Stimulated activated effector memory CD8-positive, alpha-beta T cell treated with anti-CD3 and anti-CD28 coated beads, Interleukin-12 subunit alpha, Interleukin-12 subunit beta, amount 100 ng/mL, for 72 hours (primary cell): ENCODE measurements at places on chromosomes 1 and 21.
A peak's percentile ranks its signal among the peaks of the same experiment; 100 is the strongest.

DNA sequence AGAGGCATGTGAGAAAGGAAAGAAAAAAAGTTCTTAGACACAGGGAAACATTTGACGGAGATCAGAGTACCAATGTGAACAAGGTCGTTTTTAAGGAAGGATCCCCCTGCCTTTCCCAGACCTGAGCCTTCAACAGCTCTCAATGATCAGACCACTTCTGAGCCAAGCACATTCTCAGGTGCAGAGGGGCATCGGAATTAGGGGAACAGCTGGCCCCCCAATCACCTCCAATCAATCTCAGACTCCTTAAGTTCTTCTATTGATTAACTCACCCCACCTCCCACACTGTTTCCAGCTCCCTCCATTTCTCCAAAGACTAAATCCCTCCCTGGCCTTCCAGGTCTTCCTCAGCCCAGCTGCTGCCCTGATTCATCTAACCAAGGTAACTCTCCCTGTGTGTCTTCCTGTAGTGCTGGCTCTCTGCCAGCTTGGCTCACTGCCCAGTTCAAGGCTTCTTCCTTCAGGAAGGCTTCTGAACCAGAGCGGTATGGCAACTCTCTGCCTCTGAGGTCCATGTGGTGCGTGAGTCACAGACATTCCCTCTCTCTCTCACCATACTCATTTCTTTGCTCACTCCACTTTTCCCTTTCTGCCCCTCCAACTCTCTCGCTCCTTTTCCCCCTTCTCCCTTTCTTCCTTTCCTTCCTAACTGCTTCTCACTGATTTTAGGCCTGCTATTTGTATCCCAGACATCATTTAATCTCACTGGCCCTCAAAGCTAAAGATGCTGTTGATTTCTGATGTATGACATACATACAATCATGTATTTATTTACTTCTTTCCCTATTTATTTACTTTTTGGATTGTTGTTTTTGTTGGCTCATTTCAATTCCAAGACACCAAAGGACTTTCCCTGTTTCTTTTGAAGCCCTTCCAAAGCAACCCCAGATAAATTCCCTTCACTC is 18.1 kb downstream of the CFAP45 start:
- no peak for DNase-seq

- DNase-seq = no peak
Measured at GRCh38 chr1:37161171-37161570, 126.9 kb upstream of the GRIK3 start.

- no peak for DNase-seq
Measured at GRCh38 chr1:55503663-55504305, 288.6 kb upstream of the USP24 start.

DNA sequence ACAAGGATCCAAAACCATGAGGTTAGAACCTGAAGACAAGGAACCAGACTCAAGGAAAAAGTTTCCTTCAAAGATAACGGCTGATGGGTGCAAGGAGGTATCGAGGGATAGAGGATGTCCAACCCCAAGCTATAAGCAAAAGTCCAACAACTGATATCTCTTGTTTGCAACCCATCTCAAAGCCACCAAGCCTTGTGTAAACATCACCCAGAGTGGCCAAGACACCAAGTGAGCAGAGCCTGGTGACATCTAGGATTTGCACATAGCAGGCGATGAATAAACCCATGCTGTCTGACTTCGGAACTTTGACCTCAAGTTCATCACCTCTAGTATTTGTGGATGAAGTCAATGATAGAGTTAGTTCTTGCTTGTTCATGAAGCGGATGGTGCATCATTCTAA is 180.7 kb downstream of the ETS2 start:
- no peak for DNase-seq

GRCh38 chr1:90722874-90723589 is 5.9 kb upstream of the BARHL2 start:
- no peak for DNase-seq

DNA sequence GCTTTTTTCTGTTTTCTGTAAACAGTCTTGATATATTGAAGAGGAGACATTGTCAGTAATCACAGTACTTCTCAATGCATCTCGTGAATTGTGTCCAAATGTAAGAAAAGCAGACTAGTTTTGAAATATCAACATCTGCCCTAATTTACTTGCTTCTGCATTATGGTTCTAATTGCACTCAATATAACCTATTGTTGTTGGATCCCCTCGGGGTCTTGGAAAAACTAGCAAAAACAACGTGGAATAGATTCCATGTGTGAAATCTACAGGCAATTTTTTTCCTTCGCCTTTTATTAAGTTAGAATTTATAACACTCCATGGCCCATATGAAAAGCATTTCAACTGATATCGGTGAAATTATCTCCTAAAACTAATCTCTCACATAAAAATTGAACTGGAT is 236.5 kb downstream of the TTLL7 start:
- DNase-seq = no peak

GRCh38 chr1:153795934-153796785 is 21.0 kb downstream of the SLC27A3 start:
- DNase-seq = no peak

GRCh38 chr21:15062606-15062965 is 2.2 kb downstream of the NRIP1 start:
- no peak for DNase-seq

DNA sequence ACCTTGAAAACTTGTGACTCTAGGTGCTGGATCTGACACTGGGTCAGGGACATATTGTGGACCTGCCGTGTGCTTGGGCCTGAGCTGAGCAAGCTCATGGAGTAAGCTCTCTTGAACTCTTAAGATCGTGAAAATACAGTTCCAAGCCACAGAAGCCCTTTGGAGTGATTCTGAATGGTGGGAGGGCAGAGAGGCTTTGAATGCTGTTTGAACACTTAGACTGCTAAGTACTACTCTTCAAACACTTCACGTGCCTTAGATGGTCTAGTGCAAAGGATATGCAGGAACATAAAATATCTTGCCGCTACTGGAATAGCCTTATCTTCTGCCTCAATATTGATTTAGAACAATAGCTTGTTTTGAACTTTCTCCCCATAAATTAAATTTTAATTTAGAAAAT is 21.6 kb downstream of the ROR1 start:
- DNase-seq = no peak

GRCh38 chr1:7551442-7551841 is 219.7 kb upstream of the VAMP3 start:
- no peak for DNase-seq

DNA sequence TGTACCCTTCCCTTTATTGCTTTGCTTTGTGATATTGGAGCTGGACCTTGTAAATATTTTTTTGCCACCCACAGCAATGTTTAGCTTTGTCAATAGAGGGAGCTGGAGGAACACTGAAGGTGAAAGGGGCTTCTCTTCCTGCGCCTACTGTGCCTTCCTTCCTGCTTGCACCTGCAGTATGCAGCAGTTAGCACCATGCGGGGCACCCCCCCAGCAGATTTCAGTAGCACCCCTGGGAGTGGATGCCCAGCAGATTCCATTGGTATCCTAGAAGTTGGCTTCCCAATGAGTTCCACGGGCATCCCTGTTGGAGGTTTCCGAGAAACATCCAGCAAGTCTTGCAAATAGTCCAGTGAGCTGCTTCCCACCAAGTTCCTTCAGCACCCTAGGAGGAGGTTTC is 25.6 kb downstream of the S100A10 start:
- DNase-seq = peak; percentile 33

GRCh38 chr1:207698822-207699483 is 52.9 kb upstream of the CD46 start:
- DNase-seq = no peak

DNA sequence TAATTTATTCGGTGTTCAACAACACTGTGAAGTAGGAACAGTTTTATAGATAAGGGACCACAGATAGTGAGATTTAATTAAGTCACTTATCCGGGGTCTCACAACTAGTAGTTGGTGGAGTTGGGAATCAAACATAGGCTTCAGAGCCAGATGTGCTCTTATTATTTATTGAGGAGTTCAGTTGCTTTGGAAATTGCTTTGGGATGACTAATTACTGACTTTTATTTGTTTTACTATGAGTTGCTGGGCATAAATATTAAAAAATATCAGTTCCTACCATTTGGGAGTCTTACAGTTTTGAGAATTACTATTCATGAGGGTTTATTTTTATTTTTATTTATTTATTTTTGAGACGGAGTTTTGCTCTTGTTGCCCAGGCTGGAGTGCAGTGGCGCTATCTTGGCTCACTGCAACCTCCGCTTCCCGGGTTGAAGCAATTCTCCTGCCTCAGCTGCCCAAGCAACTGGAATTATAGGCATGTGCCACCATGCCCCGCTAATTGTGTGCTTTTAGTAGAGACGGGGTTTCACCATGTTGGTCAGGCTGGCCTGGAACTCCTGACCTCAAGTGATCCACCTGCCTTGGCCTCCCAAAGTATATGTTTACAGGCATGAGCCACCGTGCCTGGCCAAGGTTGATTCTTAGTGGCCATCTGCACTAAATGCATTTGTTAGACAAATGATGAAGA is 27.7 kb downstream of the THRAP3 start:
- DNase-seq = no peak

- no peak for DNase-seq
Measured at GRCh38 chr1:153483776-153484175, 23.3 kb upstream of the S100A7 start.

- DNase-seq = no peak
Measured at GRCh38 chr1:245361951-245362350, 207.2 kb downstream of the KIF26B start.

GRCh38 chr1:88191917-88192316 is 492.2 kb upstream of the PKN2 start:
- no peak for DNase-seq

DNA sequence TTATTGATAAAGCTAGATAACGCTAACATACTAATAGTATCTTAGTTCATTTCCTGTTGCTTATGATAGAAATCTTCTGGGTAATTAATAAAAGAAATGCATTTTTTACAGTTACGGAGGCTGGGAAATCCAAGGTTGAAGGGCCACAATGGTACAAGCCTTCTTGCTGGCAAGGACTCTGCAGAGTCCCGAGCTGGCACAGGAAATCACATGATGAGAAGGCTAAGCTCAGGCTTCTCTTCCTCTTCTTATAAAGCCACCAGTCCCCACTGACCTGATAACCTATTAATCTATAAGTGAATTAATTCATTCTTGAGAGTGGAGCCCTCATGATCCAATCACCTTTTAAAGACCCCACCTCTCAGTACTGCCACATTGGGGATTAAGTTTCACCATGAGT is 82.6 kb downstream of the GPR161 start:
- DNase-seq = no peak

GRCh38 chr1:40414331-40414730 is 35.9 kb upstream of the ZFP69B start:
- DNase-seq = no peak

DNA sequence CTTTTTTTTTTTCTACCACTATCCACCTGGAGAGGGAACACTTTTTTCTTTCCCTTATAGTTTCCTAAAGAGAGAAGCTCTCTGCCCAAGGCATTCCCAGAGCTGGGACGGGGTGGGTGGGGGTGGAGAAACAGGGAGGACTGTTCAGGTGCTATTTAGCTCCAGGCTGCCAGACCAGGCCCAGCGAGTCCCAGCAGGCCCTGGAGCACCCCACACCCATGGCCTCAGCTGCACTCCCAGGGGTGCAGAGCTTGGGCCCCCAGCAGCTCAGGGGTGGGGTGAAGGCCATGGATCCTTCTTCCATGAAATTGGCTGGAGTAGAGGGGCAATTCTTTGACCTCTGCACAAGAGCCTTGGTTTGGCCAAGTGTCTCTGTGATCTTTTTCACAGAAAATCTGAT is 4.1 kb downstream of the ETV3L start:
- DNase-seq = no peak

DNA sequence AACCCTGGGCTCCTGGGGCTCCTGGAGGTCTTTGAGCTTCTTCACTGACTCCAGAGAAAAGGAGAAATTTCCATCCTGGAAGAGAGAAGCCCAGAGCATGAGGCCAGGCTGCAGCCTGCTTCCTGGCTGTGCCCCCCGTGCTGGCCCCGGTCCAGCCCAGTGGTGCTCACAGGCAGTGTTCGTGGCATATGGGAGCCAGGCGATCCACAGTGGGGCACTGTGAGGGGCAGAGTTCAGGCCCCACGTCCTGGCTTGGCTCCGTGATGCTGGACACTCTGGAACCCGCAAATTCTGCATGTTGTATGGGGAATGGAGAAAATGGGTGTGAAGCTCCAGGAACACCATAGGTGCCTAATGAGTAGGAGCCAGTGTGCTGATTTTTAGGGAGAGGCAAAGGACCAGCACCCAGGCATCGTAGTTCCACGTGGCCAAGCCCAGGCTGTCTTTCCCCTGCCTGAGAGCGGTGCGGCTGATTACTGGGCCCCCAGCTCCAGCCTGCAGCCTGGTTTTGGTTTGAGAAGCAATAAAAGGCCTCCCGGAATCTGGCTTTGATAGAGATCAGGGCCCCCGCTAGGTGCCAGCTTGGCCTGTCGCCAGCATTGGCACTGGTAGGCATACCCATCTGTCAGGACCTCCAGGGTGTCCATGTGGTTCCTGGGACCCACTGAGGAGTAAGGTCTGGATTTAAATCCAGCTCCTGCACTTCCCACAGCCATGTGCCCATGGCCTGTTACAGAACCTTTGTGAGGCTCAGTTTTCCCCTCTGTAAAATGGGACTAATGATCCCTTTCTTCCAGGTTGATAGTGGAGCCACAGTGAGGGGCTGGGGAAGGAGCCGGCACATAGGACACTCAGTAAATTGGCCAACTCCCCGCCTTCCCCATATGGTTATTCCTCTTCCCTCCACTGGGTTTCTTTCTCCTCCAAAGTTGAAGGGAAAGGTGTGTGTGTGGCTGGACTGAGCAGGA is 725 bp downstream of the GUCA2A start:
- DNase-seq = no peak

GRCh38 chr21:43886565-43886964 is 21.5 kb downstream of the AGPAT3 start:
- no peak for DNase-seq

DNA sequence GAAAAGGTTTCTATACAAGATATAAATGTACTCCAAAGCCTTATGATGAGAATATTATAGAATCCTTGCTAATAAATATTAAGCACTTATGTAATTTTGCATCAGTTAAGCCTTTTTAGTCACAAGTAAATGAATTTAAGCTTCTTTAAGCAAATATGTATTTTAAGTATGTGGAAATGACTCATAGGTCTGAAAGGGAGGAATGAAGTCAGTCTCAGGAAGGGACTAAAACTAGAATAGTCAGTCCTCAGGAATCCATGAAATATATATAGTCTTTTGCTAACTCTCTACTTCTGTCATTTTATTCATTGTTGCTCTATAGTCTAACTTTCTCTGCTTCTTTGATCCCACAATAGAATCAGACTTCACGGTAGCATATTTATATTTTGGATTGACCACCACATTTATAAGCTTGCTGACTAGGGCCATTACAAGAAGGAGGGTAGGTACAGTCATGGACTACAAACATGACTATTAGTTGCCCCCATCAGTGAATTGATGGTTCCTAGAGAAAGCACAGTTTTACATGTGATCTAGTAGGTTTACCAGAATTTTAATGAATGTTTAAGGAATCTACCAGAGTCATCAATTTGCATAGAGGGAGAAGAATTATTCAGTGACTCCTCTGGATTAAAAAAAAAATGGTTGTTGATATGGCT is 20.2 kb upstream of the RABGGTB start:
- DNase-seq = no peak

GRCh38 chr1:22629886-22630285 is 6.5 kb upstream of the C1QA start:
- no peak for DNase-seq
